Activated T-cell treated with anti-CD3 and anti-CD28 coated beads, Interleukin-2, amount 50 U/mL, for 72 hours (primary cell): ENCODE measurements at places on chromosomes 2 and 18. TPM values are rescaled to one million over a fixed set of nuclear protein-coding genes. Genes with fewer than 3 reads are reported as not detected.

Gene CCDC150
- 20.9 TPM for total RNA-seq

Gene CHST9
- not detected for total RNA-seq

Gene FNDC4
- total RNA-seq: 0.19 TPM

Gene EML6
- total RNA-seq: 0.96 TPM

Gene ACVR1C
- total RNA-seq: 2.3 TPM

Gene RSAD2
- 5.4 TPM for total RNA-seq
